Dermis microvascular lymphatic vessel endothelial cell (primary cell): ENCODE measurements at places on chromosomes 4 and X. TPM values are rescaled to one million over a fixed set of nuclear protein-coding genes. Genes with fewer than 3 reads are reported as not detected.

DNA sequence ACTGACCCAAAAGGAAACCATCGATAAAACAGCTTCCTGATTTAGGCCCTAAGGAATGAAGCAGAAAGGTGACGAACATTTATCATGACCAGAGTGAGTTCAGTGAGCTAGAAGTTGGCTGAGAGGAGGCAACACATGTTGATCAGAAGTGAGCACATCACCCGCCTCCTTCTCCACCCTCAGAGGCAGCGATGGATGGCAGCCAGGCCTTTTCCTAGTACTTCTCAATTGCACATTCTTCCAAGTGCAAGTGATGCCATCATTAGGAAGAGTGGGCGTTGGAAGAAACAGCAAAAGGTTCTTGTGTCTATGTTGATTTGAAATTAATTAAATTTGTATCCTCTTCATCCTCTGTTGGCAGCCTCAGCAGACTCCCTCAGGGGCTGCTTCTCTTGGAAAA lies 51.7 kb downstream of the TMEM154 start:
- no peak for DNase-seq

- DNase-seq = peak; percentile 7
These were observed 2.3 kb downstream of the SPATA4 start for GRCh38 chr4:176193126-176193525.

- DNase-seq = no peak
These were observed 61.5 kb downstream of the PCDH18 start for GRCh38 chr4:137470806-137471205.

DNA sequence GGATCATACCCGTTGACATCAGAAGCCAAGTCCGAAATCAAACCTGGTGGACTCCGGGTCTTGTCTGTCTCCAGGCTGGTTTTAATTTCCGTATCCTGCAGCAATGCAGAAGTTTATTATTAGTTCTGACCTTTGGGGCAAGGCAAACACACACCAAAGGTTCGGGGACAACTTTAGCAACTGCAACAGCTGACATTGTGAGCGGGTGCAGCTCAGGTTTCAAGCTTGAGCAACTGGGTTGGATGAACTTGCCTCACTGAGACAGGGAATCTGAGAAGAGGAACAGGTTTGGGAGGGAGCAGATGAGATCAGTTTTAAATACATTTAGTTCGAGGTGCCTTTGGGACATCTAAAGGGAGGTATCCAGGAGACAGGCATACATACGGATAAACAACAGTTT lies 110.7 kb downstream of the GNL3L start:
- DNase-seq = no peak

GRCh38 chr4:90951037-90951436 lies 823.8 kb downstream of the CCSER1 start:
- peak; percentile 58 for DNase-seq

DNA sequence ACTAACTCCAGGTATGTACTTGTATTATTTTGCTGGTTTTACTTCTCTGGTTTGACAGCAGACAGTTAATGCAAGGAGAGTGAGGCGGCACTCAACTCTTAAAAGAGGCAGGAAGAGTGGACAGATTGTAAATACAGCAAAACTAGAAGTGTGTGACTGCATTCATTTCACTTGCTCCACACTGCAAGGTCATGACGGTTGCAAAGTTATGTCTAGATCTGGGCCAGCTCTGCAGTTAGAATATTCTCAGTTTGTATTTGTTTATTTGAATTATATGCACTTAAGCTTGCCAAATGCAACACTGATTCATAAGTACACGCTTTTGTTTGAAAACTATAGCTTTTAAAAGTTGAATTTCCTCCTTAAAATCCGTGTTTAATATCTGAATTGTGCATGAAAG lies 148.9 kb downstream of the STIM2 start:
- DNase-seq = peak; percentile 28

DNA sequence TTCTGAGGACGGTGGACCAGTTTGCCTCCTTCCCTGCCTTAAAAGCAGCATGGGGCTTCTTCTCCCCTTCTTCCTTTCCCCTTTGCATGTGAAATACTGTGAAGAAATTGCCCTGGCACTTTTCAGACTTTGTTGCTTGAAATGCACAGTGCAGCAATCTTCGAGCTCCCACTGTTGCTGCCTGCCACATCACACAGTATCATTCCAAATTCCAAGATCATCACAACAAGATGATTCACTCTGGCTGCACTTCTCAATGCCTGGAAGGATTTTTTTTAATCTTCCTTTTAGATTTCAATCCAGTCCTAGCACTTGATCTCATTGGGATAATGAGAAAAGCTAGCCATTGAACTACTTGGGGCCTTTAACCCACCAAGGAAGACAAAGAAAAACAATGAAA lies 255.3 kb downstream of the RAPGEF2 start:
- DNase-seq = no peak

DNA sequence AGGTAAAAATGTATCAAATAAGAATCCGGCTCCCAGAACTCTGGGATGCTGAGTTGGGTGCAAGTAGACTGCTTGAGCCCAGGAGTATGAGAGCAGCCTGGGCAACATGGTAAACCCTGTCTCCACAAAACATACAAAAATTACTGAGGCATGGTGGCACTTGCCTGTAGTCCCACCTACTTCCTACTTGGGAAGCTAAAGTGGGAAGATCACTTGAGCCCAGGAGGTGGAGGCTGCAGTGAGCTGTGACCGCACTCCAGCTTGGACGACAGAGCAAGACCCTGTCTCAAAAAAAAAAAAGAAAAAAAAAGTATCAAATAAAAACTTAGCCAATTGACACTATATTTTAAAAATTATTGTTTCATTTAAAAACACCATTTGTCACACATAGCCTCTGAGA lies 84.4 kb downstream of the FBXW7 start:
- DNase-seq = no peak

- no peak for DNase-seq
These were observed 105.8 kb upstream of the DCLK2 start for GRCh38 chr4:149972407-149972806.

DNA sequence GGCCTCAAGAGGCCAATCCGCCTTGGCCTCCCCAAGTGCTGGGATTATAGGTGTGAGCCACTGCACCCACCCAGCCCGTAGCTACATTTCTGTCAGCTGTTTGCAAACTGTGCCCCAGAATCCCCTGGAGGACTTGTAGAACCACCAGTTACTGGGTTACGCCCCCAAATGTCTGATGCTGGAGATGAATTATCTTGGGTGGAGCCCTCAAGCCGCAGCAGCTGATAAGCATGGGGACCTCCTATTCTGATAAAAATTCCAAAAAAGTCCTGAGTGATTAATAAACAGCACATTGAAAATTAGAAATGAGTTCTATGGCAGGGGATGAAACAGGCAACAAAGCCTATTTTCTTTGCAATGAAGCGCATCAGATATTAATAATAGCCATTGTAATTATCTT lies 105.0 kb downstream of the PTTG2 start:
- no peak for DNase-seq

- peak; percentile 45 for DNase-seq
These were observed 19.0 kb downstream of the FHL1 start for GRCh38 chrX:136166221-136166855.

- no peak for DNase-seq
These were observed 321.3 kb downstream of the GALNTL6 start for GRCh38 chr4:172134521-172134920.

DNA sequence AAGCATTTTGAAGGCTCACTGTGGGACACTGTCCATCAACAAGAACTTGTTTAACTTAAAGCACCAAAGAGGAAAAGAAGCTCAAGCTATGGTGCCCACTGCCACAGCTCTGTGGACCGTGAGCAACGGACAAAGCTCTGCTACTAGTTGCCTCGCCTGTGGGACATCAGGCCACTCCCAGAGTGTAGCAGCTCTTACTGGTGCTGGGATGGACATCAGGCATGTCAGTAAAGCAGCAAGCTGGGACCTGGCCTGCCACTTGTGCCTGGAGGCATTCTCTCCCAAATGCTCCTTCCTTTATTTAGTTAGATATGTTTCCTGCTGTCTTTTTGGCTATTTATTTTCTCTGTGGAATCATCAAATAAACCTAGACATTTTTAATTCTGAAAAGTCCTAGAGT lies 46.7 kb downstream of the TMEM154 start:
- DNase-seq = no peak

DNA sequence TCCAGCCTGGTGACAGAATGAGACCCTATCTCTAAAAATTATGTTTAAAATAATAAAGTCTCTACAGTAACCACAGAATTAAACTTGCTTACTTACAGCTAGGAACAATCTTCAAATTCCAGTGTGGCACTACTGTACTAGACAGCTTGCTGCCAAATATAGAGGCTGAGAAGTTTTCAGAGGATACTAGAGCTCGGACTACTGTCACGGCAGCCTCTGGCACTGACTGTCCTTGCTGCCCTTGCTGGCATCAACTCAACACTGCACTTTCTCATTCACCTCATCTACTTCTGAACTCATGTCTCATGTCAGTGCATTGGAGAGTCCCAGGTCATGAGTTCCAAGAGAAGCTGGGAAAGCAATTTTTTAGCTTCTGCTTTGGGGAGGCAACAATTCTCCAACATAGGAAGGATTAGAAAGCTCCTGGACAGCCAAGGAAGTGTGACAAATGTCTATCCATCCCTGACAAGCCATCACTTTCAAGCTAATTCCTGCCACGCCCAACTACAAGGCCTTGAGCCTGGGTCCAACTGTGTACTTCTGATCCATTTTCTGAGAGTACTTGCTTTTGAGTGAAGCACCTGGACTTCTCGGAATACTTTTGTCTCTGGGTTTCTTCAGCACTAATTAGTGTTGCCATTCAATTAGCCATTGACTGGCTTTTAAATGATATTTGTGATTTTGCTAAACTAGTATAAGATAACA lies 98.6 kb upstream of the NR3C2 start:
- no peak for DNase-seq

GRCh38 chr4:67762086-67762485 lies 7.9 kb upstream of the GNRHR start:
- DNase-seq = no peak

DNA sequence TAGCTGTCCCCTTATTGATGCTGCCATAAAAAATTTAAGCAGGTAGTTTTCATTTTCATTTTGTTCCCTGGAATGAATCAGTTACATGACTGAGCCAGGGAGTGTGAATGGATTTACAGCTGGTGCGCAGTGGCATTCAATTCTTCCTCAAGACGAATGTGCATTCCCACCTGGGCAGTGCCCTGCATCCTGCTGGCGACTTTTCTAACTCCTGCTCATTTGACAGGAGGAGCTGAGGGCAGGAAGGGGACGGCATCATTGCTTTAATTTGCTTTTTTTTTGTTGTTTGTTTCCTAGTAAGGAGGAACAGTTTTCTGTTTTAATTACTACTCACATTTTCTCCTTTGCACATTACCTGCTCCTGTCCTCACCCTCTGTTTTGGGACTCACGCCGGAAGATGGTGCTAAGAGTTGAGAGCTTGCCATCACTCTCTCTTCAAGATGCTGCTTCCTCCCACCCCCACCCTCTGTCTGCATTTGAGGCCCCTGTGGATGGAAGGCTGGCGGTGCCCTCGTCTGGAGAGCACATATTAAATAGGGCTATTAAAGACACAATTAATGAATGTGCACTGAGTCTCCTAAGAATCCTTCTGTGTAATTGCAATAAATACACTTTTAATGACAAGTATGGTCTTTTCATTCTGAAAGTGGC lies 35.8 kb downstream of the PSAPL1 start:
- DNase-seq = no peak

- DNase-seq = peak; percentile 81
These were observed 6.0 kb upstream of the SH3TC1 start for GRCh38 chr4:8192748-8193738.

DNA sequence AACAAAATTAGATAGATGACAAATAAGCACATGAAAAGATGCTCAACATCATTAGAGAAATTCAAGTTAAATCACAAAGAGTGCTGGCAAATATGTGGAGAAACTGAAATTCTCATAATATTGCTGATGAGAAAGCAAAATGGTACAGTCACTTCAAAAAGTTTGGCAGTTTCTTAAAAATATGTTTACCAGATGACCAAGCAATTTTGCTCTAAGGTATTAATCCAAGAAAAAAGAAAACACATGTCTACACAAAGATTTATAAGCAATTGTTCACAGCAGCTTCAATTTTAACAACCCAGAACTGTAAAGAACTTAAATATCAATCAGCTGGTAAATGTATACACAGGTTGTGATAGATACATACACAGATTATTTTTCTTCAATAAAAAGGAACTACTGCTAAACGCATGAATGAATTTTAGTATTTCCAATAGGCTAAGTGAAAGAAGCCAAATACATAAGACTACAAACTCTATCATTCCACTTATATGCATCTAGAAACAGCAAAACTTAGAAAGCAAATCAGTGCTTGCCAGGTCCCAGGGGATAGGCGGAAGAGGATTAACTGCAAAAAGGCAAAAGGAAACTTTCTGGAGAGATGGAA lies 11.7 kb downstream of the OTUD4 start:
- no peak for DNase-seq

- DNase-seq = no peak
These were observed at the start of gene ARHGAP36 for GRCh38 chrX:131058136-131058868. Gene ARHGAP36 (plus strand): TSS chrX:131058346. CDS start chrX:131081666, 23,320 bp downstream.

DNA sequence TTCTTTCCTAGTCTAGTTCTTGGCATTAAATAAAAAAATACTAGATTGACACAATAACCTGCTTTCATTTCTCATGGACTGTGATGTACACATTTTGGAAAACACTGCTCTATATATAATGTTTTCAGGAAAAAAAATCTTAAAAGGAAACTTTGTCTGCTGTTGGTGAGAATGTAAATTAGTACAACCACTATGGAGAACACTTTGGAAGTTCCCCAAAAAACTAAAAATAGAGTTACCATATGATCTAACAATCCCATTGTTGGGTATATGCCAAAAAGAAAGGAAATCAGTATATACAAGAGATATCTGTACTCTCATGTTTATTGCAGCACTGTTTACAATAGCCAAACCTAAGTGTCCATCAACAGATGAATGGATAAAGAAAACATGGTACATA lies 202.3 kb downstream of the PPP3CA start:
- no peak for DNase-seq

DNA sequence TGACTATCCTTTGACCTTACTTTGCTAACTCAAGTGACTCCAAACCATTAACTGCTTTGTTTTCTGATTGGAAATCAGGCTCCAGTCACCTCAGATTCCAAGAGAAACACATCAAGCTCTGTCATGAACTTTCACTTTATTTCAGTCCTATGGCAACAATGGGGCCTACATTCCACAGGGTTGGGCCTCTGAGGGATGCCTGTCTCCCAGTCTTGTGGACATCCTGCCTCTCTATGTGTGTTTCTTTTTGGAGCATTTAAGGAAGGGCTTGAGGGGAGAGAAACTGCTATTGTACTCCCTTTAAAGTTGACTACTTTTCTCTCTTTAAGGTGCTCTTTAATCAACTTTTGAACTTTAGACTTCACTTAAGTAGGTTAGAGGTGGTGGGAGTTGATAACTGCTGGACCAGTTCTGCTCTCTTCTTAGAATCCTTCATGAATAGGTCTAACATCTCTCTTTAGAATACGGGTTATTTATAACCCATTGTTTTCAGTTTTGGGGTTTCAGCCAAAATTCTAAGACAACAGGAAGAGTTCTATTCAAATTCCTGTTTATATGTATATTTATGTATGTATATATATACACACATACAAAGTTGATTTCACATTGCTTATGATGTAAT lies 274.3 kb upstream of the NR3C2 start:
- peak; percentile 23 for DNase-seq

- DNase-seq = no peak
These were observed 821 bp downstream of the SLITRK2 start for GRCh38 chrX:145818186-145819113.

Gene NDST4
- total RNA-seq = not detected in 2 replicates

Gene SYTL5
- not detected in 2 replicates for total RNA-seq

Gene FGFBP2
- not detected in 2 replicates for total RNA-seq

Gene SSX4
- not detected in 2 replicates for total RNA-seq

Gene SOX3
- not detected in 2 replicates for total RNA-seq

Gene DOK7
- under 0.01 TPM in 1 of 2 replicates, not detected in the other for total RNA-seq

Gene MAGEA1
- total RNA-seq = not detected in 2 replicates

Gene UBA1
- total RNA-seq = 115 and 148 TPM in 2 replicates

Gene GLRA3
- total RNA-seq = not detected in 2 replicates

Gene KLHL34
- total RNA-seq = not detected in 2 replicates

Gene VEGFC
- total RNA-seq = 0.76 and 0.77 TPM in 2 replicates

Gene SPIN2A
- total RNA-seq = 0.13 TPM in 2 replicates
